Mesenchymal stem cell (in vitro differentiated cells and primary cell): ENCODE measurements at places on chromosomes 13 and 19.

GRCh38 chr19:17605761-17606589, 50.5 kb downstream of the COLGALT1 start:
- DNase-seq, result peak; percentile 74

DNA sequence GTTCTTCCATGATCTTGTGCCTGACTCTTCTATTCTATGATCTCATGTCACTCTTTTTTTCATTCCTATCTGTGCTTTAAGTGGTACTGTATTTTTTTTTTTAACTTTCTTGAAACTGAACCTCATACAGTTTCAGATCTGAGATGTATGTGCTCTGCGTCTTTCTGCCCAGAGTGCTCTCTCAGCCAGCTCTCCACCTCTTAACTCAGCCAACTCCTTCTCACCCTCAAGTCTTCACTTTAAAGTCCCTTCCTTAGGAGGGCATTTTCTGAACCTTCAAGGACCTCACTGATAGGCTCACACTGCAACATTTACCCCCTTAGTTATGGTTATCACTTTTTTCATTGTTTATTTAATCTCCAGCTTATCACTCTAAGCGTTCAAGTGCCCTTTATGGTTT, 158.7 kb downstream of the IRS2 start:
- no peak for DNase-seq

DNA sequence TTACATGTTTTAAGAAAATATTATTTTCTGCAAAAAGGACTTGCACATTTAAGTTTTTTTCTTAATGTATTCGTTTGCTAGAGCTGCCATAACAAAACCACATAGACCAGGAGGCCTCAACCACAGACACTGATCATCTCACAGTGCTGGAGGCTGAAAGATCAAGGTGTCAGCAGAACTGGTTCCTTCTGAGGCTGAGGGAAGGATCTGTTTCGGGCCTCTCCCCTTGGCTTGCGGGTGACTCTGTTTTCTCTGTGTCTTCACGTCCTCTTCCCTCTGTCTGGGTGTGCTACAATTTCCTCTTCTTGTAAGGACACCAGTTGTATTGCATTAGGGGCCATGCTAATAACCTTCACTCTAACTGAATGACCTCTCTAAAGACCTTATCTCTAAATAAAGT, 364.2 kb downstream of the IRS2 start:
- no peak for DNase-seq

- DNase-seq, result no peak
Measured at GRCh38 chr13:42035905-42036521, 12.4 kb upstream of the DGKH start.

GRCh38 chr13:42129033-42129432, 80.6 kb downstream of the DGKH start:
- DNase-seq, result no peak

GRCh38 chr19:3608750-3609322, 2.2 kb upstream of the TBXA2R start:
- no peak for DNase-seq

DNA sequence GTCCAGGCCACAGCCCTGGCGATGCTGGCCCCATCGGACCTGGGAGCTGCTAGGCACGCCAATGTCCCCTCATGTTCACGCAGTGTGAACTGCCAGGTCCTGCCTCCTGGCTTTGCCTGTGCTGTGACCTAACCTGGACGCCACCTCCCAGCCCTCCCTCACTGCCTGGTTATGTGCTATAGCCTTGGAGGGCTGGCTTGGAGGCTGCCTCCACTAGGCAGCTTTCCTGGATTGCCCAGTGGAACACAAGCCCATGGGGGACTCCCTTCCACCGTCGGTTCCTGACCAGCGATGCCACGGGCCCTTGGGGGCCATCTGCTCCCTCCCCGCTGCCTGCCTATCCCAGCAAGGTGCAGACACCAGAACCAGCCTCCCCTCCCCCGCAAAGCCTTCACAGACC, 15.2 kb upstream of the UQCR11 start:
- no peak for DNase-seq

DNA sequence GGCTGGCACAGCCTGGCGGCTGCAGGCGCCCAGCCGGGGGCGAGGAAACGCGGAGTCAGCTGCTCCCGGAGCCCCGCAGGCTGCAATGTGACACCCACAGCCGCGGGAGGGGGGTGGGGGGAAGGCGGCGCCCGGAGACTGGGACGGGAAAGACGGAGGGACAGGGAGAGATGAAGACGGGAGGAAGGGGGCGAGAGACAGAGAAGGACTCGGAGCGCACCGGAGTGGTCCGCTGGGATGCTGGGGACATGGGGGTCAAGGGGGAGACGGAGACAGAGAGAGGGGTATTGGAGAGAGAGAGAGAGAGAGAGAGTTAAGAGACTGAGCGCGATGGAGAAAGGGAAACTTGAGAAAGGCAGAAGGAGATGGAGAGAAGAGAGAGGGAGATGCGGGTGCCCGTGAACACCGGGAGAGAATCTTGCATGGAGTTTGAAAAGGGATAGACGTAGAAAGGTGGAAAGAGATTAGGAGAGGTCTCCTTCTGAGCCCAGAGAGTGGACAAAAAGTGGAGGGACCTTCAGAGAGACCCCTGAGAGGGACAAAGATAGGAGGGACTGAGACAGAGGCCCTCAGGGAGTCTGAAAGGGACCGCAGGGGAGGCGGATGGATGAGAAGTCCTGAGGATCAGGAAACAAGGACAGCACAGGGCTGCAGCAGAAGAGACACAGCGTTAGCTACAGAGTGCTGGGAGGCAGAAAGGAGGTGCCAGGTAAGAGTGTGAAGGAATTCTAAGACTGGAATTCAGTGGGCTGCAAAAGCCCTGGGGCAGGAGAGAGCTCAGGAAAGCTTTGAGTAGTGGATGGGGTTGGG, 1.0 kb downstream of the SCN1B start:
- peak; percentile 48 for DNase-seq

DNA sequence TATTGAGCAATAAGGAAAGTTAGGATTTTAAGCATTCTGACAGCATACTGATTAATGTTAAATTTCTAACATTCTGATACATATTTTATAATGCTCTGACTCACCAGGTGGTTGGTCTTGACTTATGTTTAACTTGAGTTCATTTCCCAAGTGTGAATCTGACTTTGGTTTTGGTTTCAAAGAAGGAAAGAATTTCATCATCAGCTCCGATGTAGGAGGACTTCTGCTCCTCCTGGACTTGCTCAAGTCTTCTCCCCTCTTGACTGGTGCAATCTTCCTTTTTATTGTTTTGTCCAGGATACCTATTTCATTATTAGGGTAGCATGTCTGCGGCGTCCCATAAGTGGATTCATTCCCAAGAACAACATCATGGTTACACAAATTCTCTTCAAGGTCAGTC, 141.3 kb downstream of the RNF17 start:
- no peak for DNase-seq

DNA sequence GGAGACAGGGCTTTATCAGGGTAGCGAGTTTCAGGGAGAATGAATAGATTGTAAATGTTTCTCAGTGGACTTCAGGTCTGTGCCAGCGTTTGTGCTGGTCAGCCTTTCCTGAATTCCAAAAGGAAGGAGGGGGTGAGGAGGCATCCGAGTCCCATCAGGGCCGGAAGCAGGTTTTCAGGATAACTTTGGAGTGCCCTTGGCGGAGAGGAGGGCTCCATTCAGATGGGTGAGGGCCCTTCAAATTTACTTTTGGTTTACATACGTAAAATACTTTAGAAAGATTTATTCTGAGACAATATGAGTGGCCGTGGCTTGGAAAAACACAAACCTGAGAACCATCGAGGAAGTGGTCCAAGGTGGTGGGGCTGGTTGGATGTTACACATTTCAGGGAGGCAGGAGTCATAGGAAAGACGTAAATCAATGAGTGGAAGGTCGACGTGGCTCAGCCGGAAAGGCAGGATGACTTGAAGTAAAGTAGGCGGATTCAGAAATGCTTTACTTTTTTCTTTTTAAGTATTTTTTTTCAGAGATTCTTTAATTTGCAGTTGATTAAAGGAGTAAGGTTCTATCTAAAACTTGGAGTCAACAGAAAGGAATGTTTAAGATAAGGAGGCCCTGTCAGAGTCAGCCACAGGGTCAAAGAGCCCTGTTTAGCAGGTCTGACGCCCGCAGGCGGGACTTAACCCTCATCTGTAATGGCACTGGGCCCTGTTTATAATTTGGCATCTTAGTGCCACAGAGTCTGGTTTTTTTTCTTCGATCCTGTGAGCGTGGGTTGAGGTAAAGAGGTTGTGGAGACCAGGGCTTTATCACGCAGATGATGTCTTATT, 32.8 kb downstream of the ATP11A start:
- DNase-seq, result peak; percentile 85

- no peak for DNase-seq
Measured at GRCh38 chr13:106173346-106173745, 362.1 kb downstream of the EFNB2 start.

DNA sequence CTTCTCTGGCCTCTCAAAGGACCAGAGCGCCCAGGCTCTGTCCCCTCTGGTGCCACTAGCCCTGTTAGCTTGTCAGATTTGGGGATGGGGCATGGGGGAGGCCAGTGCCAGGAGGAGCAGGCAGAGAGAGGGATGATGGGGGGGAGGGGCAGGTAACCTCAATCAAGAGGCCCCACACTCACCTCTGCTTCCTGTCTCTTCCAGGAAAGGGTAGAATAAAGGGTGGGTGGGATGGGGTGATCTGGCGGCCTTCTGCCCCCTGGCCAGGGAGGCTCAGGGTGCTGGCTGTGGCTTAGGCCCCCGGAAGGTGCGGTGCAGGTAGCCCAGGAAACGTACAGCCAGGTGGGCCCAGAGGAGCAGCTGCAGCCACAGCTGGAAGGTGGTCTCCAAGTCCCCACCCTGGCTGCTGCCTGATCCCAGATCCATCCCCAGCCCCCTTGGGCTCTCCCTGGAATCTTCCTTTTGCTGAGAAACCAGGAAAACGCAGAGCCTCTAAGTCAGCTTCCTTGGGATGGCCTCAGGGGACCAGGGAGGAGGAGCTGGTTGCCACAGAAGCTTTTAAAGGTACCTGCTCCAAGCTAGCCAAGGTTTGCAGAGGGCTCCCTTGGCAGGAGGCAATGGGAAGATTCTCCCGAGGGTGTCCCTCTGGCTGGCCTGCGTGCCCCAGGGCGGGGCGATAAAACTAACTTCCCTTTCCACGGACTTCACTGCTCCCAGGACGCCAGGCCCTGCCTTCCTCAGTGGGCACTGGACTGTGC, 5.3 kb downstream of the PRKACA start:
- no peak for DNase-seq

GRCh38 chr19:29491491-29491890, 34.3 kb upstream of the VSTM2B start:
- no peak for DNase-seq

GRCh38 chr19:29645911-29646310, 19.4 kb upstream of the PLEKHF1 start:
- no peak for DNase-seq
